EL (cell line): ENCODE measurements at places on chromosomes 5 and 9.

DNA sequence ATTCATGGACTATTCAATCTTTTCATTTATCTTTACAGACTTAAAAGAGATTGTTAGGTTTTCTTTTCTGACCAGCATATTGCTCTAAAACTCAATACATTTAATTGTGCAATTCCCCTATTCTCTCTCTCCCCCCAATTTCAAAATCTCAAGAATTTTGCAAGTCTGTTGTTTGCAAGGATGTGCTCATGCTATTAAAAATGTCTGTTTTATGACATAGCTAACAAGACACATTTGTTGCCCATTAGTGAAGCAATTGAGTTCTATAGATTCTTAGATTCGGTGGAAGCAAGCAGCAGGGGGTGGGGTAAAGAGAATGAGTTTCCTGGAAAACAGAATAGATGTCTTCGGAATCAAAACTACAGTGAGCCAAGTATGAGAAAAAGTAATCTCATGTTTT is 8.5 kb upstream of the CSNK1A1 start:
- peak; percentile 44 for DNase-seq

- DNase-seq = peak; percentile 15
These were observed 270.0 kb downstream of the ADAMTSL1 start for GRCh38 chr9:18743971-18744370.

GRCh38 chr5:120405923-120406322 is 58.2 kb upstream of the PRR16 start:
- peak; percentile 76 for DNase-seq

- no peak for DNase-seq
These were observed 85.5 kb downstream of the YIPF5 start for GRCh38 chr5:144084971-144085370.

DNA sequence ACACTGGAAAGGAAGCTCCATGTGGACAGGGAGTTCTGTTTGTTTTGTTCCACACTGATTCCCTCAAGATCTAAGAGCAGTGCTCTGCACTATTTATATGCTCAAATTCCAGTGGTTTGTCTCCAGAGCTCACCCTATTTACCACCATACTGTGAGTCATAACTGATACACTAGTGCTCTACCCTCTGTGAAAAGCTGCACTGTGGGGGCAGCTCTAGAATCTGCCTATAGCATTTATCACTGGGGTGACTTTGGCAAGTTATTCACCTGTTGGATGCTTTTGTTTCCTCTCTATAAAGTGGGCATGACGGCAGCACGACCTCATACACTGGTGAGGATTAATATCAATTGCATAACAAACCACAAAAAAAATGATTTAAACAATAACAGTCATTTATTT is 307.8 kb downstream of the NR2F1-AS1 start:
- peak; percentile 78 for DNase-seq

- DNase-seq = no peak
These were observed 2.2 kb downstream of the LRRTM2 start for GRCh38 chr5:138872841-138873465.

DNA sequence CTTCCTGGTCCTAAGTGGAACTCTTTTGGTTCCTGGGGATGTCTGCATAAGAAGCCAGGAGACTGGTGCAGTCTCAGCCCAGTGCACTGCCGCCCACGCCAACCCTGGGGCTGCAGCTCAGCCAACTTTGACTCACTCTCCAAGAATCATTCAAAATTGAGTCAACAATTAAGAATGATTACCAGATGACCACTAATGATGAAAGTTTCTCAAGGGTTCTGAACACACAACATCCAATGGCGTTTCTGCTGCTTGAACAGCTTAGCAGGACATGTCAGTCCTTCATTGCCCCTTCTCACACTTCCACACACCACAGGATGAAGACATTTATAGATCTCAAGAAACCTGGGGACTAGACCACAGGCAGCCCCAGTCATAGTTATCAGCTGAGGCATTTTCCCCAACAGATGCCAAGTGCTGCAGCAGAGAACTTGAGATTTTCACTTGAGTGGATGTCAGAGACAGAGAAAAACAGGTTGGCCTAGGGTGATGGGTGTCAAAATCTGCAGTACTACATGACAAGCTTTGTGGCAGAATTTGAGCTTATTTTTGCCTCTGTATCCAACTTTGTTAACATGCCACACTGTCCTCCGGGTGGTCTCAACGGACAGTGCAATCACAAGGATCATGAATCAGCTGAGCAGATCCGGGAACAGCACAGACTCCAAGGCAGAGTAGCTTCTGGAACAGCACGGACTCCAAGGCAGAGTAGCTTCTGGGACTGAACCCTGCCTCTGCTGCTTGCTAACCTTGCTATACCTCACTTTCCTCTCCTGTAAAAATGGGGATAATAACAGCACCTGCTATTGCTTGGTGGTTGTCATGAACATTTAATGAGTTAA is 356.1 kb downstream of the SPOCK1 start:
- DNase-seq = peak; percentile 96

DNA sequence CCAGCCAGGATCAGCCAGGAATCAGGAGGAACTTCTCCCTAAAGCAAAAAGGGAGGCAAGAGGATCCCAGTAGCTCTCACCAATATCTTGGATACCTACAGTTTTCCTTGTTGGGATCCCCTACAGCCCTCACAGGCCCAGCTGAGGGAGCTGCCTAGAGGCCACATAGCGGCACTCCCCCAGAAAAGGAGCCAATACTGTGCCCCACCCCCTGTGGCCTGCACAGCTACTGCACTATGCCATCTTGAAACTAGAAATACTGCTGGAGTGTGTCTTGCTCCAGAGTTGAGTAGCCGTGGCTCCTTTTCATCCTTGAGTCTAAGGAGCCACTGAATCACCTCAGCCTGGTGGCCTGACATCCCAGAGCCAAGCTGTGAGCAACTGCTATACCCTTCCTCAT is 22.3 kb upstream of the TRPM6 start:
- DNase-seq = no peak

GRCh38 chr5:102901424-102902134 is 146.5 kb downstream of the PAM start:
- DNase-seq = no peak

DNA sequence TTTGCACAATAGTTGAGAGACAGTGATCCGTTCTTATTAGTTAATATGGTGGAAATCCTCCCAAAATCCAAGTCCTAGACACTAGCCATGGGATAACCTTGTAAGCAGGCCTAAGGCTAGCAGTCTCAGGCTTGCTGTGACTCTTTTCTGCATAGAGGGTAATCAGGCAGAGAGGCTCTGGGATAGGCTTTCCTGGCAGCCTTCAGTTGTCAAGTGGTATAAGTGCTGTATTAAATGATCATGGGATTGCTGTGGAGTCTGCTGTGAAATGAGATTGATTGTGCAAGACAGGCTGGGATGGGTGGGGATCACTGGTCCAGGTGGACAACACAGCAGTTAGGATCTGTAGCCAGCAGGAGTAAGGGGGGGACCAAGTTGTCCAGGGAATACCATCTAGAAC is 416.4 kb downstream of the TLE4 start:
- DNase-seq = no peak

DNA sequence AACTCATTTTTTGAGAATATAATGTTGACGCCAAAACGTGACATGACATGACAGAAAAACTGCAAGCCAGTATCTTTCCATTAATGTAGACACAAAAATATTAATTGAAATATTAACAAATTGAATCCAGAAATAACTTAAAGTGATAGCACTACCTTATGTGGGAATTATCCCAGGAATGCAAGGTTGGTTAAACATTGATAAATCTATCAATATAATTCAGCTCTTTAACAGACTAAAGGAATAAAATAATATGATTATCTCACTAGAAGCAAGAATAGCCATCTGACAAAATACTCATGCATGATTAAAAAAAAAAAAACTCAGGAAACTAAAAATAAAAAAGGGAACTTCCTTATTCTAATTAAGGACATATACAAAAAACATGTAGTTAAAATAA is 6.8 kb downstream of the ZNF510 start:
- DNase-seq = no peak

GRCh38 chr9:38408719-38409118 is 15.5 kb downstream of the IGFBPL1 start:
- no peak for DNase-seq
